Upper lobe of right lung (tissue), 1 donor: ENCODE measurements at places on chromosomes 1 and 21.

DNA sequence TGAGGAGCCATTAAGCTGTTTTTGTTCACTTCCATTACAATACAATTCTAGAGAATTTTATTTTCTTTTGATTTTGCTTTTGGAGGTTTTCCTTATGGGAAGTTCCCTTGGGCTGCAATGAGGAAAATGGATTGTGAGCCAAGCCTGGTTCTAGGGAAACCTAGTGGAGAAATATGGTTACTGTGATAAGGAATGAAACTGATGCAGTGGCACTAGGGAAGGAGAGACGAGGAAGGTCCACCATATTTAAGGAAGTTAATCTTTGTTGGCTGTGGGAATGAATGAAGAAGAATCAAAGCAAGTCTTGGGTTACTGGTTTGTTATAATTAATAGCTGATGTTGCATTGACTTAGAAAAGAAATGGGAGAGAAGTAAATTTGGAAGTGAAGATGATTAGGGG lies 28.4 kb downstream of the CHML start:
- no peak for DNase-seq

GRCh38 chr1:229024528-229025130 lies 246.3 kb upstream of the RAB4A start:
- DNase-seq, result no peak

DNA sequence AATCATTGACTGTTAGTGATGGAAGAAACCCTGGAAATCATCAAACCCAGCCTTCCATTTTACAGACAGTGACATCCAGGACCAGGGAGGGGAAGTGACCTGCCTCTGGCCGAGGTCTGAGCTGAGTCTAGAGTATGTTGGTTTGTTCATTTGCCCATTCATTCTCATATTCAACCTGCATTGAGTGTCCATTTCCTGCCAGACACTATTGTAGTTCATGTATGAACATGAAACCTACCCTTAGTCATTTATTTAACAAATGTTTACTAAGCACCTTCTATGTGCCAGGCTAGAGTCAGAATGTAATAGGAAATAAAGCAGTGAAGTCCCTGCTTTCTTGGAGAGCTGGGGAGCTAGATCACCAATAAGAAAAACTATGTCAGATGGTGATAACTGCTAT lies 51.3 kb downstream of the KCND3 start:
- DNase-seq, result no peak

GRCh38 chr1:109253803-109254620 lies 4.7 kb downstream of the CELSR2 start:
- no peak for DNase-seq
